ENCODE measurements at places on chromosomes 12 and 14.
A peak's percentile ranks its signal among the peaks of the same experiment; 100 is the strongest.

- no peak for DNase-seq
These were observed 79.4 kb downstream of the TMTC2 start for GRCh38 chr12:82765971-82766705.

DNA sequence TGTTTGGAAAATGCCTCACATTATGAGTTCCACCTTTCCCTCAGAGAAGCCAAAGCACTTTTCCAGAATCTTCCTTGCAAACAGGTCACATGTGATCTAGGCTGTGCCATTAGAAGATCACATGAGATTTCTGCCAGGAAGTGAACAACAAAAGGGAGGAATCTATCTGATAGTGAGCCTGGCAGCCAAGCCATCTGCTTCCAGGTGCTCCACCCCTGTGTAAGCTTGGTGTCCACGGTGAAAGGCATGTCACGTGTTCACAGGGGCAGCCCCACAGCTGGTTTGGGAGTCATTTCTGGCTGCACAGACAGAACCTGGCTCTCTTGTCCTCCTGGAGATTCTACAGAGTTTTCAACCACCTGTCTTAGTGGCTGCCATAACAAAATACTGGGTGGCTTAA, 3.5 kb upstream of the KSR2 start:
- DNase-seq, result no peak

DNA sequence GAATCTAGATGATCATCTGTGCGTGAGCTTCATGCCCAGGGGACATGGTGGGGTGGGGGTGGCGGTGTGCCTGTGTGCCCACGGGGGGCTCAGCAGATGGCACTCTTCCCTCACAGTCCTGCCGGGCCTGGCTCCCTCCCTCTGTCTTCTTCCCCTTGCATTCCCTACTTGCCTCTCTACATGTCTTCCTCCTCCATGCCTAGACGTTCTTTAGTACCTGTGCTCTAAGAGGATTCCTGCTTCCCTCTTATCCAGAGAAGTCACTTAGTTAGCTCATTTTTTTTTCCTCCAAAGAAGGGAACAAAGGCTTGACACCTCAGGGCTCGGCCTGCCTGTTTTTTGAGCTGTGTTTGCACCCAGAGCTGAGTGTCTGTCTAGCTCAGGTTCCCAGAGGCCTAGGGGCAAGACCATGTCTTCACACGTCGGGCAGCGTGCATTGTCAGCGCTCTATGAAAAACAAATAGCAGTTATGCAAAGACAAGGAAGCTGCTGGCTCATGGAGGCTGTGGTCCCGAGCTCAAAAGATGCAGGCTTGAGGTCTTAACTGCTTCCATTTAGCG, 48.8 kb downstream of the NINJ2 start:
- DNase-seq, result peak; percentile 96

DNA sequence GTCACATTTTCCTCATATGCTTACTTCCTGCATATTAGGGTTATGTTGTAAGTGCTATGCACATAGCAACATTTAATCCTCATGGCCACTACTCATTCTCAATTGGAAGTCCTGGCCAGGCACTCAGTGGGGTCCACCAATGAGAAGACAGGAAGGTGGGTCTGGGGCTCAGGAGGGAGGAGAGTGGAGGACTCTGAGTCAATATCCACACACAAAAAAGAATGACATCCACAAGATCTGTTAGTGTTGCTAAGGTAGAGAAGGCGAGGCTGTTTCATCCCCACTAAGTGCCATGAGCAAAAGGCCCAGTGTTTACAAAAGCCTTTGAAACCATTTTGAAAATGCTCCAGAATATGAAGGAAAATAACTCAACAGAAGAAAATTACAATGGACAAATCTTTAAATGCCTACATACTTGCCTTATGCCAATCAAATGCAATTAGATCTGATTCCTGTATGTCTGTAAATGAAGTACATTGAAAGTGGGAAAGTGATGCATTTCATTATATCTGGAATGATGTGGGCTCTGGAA, 53.9 kb downstream of the EID3 start:
- no peak for DNase-seq

Data from epithelial cell of esophagus (primary cell).